Hematopoietic multipotent progenitor cell treated with erythropoietin and hydrocortisone succinate and interleukin-3 and kit ligand, for 4 days (in vitro differentiated cells): ENCODE measurements at places on chromosomes 4 and X.

GRCh38 chrX:84047339-84047738 is 140.7 kb downstream of the RPS6KA6 start:
- DNase-seq, result no peak

- DNase-seq, result no peak
These were observed 78.7 kb downstream of the ANAPC10 start for GRCh38 chr4:145019346-145019745.

GRCh38 chr4:957231-957580 is 16.2 kb downstream of the DGKQ start:
- DNase-seq, result no peak

DNA sequence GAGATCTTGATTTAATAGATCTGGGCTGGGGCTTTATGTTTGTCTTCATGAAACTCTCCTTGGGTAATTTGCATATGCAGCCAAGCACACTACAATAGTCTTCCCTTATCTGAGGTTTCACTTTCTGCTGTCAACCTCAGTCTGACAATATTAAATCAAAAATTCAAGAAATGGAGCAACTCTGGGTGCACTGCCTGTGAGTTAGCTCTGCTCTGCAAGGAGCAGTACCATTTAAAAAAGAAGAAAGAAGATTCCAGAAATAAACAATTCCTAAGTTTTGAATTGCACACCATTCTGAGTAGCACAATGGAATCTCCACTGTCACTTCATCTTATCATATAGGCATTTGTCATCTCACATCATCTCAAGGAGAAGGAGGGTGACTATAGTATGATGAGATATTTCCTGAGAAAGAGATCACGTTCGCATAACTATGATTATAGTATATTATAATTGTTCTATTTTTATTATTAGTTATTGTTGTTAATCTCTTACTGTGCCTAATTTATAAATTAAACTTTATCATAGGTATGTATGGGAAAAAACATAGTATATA is 9.4 kb downstream of the FNIP2 start:
- peak; percentile 42 for DNase-seq

DNA sequence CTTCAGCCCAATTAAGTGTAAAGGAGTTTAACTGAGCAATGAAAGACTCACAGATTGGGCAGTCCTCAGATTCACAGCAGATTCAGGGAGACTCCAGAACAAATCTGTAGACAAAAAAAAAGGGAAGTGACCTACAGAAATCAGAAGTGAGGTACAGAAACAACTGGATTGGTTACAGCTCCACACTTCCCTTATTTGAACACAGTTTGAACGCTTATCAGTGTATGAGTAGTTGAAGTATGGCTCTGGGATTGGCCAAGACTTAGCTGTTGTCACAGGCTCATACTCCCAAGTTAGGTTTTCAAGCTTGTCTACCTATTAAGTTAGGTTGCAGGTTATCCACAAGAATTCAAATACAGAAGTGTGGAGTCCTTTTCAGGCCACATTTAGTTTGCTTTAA is 112.4 kb upstream of the ELOVL6 start:
- DNase-seq, result peak; percentile 65

DNA sequence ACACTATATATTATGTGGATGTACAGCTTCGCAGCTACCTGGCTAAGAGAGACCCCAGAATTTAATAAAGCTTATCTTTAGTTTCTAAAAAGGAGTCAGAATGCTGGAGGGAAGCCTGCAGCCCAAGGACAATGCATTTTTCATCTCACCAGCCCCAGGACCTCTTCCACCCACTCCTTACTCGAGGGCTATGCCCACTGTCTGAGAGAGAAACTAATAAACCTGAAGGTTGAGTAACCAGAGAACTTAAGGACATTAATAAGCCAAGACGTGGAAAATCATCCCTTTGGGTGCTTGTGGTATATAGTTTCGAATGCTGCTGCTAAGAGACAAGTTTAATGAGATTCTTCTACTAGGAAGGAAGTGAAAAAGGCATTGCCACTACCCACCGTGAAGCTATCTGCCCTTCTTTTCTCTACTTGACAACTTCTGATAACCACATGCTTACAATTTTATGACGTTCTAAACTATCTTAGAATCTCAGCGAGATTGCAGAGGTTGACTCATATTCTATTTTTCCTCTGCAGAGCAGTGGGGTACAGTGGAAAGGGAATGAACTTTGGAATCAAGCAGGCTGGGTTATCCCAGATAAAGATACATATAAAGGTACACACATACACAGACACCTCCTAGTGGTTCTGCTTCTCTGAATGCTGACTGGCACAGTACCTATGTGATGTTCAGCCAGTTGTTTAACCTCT is 3.3 kb downstream of the RELL1 start:
- DNase-seq, result peak; percentile 57

GRCh38 chrX:99795495-99795894 is 614.6 kb downstream of the PCDH19 start:
- DNase-seq, result peak; percentile 0

- peak; percentile 50 for DNase-seq
These were observed 45.6 kb downstream of the MAOB start for GRCh38 chrX:43836435-43837184.

DNA sequence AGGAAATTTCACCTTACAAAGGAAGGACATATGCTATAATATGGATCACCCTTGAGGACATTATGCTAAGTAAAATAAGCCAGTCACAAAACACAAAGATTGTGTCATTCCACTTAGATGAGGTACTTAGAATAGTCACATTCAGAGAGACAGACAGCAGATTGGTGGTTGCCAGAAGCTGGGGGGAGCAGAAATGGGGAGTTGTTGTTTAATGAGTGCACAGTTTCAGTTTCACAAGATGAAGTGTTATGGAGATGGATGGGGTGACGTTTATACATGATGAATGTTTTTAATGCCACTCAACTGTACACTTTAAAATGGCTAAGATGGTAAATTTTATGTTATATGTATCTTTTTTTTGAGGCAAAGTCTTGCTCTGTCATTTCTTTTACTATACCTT is 14.8 kb upstream of the SPON2 start:
- no peak for DNase-seq

- no peak for DNase-seq
These were observed 54.7 kb downstream of the ATXN3L start for GRCh38 chrX:13265111-13265510.

GRCh38 chr4:57612279-57612678 is 502.1 kb upstream of the IGFBP7 start:
- DNase-seq, result no peak

DNA sequence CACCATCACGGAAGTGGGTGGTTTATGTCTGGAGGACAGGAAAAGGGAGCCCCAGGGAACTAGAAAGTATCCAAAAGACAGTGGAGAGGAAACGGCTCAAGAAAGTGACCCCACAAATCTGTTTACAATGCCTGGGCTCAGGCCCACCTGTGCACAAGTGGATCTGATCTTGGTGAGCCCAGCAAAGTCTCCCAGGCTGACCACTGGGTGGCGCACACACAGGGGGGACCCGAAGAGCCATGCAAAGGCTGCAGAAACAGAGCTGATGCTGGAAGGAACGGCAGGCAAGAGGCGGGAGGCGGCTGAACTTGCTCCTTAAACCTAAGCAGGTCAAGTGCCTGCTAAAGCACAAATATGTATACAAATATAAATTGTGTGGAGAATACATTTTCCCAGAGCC is 9.6 kb downstream of the HAUS7 start:
- DNase-seq, result peak; percentile 66

DNA sequence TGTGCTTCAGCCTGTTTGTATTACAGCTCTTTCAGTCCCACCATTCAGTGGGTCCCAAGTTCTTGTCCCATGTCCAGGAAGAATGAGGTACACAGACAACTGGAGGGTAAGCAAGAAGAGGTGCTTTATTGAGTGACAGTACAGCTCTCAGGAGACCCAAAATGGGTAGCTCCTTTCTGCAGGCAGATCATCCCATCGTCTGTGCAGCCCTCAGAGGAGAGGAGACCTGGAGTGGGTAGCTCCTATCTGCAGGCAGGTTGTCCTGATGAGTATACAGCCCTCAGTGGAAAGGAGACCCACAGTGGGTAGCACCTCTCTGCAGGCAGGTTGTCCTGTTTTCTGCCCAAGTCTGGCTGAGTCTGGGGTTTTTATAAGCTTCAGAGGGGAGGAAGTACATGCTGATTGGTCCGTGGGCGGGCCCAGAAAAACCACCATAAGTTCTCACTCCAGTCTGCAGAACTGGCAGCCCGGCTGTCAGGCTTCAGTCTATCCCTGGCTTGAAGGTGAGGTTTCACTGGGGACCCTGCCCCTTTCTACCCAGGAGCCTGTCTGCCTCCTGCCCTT is 18.0 kb downstream of the GRK4 start:
- peak; percentile 14 for DNase-seq

DNA sequence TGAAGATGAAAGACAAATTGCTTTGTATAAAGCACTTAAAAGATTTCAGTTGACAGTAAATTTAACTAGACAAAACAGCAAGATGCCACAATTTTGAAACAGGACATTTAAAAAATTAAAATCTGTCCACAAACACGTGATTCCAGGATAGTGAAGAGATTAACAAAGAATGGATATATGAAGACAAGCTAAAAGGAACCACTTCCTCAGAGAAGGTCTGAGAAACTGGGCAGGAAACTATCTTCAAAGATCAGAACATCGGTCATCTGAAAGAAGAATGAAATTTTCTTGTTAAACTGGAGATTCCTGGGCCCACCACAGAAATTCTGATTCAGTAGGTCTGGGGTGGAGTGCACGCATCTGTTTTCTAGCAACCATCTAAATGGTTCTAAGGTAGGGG is 1.4 kb downstream of the RWDD4 start:
- DNase-seq, result peak; percentile 17

DNA sequence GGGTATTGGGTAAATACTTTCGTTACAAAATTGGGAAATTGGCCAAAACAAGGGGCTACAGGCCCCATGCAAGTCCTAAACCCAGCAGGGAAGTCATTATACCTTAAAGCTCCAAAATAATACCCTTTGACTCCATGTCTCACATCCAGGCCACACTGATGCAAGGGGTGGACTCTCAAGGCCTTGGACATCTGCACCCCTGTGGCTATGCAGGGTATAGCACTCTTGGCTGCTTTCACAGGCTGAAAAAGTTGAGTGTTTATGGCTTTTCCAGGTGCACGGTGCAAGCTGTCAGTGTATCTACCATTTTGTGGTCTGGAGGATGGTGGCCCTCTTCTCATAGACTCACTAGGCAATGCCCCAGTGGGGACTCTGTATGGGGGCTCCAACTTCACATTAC is 326.5 kb downstream of the TEX13C start:
- peak; percentile 19 for DNase-seq

- peak; percentile 76 for DNase-seq
These were observed 96.3 kb upstream of the MSX1 start for GRCh38 chr4:4762909-4763821.

DNA sequence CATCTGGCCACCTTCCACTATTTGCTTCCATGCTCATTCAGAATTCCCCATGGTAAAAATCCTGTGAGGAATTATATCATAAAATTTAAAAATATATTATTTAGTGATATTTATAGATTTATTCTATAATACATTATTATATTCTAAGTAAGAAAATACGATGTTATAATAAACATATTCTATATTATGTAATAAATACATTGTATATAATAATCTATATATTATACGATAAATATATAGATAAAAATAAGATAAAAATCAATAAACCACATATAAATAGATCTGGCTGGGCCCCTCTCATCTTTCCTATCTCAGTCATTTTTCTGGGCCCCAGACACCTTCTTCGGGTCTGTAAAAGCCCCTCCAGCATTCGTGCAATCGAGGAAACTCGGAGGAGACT is 68.5 kb downstream of the DCTD start:
- no peak for DNase-seq

DNA sequence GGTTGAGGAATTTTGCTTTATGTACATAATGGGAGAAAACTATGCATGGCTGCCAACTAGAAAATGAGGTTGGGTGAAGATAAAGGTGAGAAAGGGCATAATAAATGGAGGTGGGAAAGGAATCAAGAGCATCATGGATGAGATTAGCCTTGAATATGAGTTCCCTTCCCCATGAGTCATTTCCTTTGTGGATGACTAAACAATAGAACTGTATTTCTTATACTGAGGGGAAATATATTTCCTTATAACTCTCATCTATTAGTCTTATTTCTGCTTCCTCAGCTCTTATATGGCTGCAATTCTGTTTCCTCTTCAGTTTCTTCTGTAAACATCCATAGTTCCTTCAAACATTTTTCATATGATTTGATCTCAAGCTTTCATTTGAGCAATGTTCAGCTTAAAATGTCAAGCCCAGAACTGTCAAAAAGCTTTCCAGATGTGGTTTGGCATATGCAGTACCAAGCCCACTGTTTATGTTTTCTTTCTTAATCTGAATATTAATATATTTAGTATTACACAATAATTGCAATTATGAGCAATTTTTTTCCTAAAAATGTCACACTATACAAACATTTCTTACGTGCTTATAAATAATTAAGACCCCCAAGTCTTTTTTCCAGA is 100.7 kb upstream of the GRPR start:
- DNase-seq, result no peak

- DNase-seq, result peak; percentile 83
These were observed 42.0 kb downstream of the TEC start for GRCh38 chr4:48227662-48228061.

- peak; percentile 39 for DNase-seq
These were observed 127.2 kb downstream of the FNIP2 start for GRCh38 chr4:158895797-158896576.

GRCh38 chr4:155249016-155249566 is 40.7 kb downstream of the NPY2R start:
- DNase-seq, result no peak

GRCh38 chr4:147842573-147842972 is 110.7 kb downstream of the ARHGAP10 start:
- DNase-seq, result no peak

DNA sequence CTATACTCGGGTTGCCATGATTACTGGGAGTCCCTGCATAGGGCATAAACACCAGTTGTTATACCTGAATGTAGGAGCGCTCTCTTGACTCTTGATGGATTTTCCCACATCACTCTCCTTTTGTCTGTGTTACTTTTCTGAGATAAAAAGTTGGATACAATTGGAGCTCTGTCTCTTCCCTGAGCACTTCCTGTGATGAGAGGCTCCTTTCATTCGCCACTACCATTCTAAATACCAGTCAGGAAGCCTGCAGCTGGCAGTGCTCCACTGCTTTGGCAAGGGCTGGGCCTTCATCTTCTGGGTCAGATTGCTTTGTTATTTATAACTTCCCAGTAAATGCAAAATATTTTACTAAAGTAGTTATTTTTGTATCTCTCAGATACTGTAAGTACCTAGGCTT is 13.9 kb downstream of the TCEANC start:
- DNase-seq, result no peak

GRCh38 chr4:117096462-117096861 is 11.1 kb upstream of the TRAM1L1 start:
- DNase-seq, result no peak
